ENCODE measurements at places on chromosomes 6 and 20. TPM values are rescaled to one million over a fixed set of nuclear protein-coding genes. Genes with fewer than 3 reads are reported as not detected.

DNA sequence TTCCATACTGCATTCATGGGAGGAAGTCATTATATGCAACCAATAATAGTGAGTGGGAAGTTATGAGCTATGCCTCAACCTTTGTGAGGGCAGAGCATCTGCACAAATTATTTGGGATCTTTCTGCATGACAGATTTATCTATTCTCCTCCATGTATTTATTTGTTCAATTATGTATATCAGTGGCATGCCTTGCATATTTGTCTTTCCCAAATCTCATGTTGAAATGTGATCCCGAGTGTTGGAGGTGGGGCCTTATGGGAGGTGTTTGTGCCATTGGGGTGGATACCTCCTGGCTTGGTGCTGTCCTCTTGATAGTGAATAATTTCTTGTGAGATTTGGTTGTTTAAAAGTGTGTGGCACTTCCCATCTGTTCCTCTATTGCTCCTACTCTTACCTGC lies 1246.0 kb upstream of the CITED2 start:
- no peaks in the 10 kb centered on the region for H3K4me1 ChIP-seq
- H3K4me3 ChIP-seq = no peak overlapping the region
- no peaks in the 10 kb centered on the region for H3K36me3 ChIP-seq
- no peaks in the 10 kb centered on the region for H3K27me3 ChIP-seq
- H3K27ac ChIP-seq = no peak overlapping the region

- DNase-seq = no peak
- H3K36me3 ChIP-seq = no peaks in the 10 kb centered on the region
- no peaks in the 10 kb centered on the region for H3K27me3 ChIP-seq
- H3K27ac ChIP-seq = peak overlapping the region; percentile 60
- no peak overlapping the region for H3K4me3 ChIP-seq
Observed at GRCh38 chr6:6661684-6662083, 73.2 kb downstream of the LY86 start.

Gene ATP9A
- total RNA-seq = 32.1 TPM

Gene OR2H2
- not detected for total RNA-seq

Gene C6orf58
- total RNA-seq = not detected

Gene C6orf136
- total RNA-seq = 22.8 TPM
